ENCODE measurements at places on chromosomes 2 and 18. TPM values are rescaled to one million over a fixed set of nuclear protein-coding genes. Genes with fewer than 3 reads are reported as not detected.

DNA sequence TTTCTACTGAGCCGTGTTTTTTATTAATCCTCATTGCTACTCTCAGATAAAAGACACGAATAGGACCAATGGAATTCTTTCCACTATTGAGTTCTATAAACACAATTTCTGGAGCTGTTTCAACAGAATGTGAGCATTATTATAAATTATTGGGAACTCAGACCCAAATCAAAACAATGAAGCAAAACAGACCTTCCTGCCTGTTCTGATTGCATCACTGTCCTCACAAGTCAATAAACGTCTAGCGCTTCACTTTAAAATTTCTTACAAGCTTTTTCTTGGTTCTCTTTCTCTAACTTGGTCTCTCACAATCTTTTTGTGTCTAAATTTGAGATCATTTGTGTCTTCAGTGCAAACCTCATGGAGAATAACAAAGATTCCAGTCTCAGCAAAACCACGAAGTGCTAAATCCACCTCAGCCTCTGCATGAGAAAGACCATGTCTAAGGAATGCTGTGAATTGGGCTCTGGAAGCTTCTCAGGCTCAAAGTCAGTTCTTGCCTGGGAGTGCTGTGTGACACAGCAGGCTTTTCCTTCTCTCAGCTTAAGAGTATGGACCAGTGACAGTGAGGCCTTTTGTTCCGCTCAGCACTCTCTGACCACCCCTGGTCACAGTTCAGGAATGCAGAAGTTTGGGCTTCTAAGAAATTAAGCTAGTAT lies 22.8 kb downstream of the ARHGAP28 start:
- DNase-seq, result no peak

PDE11A gene
- total RNA-seq, result 2.2 TPM

SCRN3 gene
- total RNA-seq, result 21.1 TPM

- no peak for DNase-seq
Observed at GRCh38 chr2:242098034-242098433, 228.5 kb downstream of the RTP5 start.

DNA sequence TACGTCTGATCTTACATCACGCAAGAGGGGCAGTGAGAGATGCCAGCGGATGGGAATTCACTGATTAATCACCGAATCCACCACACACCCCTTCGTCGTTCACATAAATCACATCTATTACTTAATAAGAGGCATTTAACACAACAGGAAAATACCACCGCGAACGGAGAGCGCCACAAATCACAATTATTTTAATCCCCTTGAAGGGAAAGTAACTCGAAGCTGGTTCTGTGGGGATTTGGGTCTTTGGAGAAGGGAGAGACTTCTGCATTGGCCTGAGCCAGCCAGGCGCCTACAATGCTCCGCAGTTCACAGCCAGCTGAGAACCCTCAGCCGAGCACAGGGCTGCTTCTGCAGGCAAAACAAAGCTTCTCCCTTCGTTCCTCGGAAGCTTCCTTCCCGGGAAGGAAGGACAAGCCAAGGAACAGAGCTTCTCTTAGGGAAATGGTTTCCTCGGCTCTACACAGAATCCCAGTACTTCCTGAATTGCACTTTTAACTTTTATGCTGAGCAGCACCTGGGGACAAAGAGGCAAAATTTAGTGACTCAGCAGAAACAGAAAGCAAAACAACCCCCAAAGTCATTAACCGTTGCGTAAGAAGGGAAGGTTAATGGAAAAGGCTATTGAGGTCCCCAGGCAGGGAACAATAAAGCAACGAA lies at the start of gene LRP1B:
Gene LRP1B (minus strand): TSS at position 7 of the 660 bp plus-strand sequence. CDS start 287 bp downstream, outside the sequence.
- no peak for DNase-seq

IL18R1 gene
- total RNA-seq, result 7.2 TPM
